ENCODE measurements at places on chromosomes 16 and 17.

DNA sequence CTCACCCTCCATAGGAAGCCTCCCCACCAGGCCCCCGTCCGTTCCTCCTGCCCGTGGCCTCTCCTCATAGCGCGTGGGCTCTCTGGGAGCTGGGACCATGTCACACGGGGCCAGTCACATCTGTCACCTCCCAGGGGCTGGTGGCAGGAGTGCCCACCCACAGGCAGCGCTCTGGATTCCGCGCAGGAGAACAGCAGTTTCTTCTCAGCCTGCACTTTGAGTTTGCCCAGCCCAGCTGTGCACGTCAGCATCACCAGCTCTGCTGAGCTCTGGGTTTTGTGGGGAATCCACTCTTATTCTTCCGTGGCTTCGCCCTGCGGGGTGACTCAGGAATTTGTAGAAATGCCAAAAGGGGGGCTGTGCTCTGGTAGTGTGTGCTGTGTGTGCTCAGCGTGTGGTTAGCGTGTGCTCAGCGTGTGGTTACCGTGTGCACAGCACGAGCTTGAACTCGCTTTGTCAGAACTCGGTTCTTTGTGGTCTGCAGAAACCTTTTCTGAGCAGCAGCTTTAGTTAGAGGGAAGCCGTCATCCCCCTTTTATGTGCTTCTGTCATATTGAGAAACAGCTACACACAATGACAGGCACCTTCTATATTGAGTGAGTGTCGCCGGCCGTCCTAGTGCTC, 3.2 kb downstream of the ACSF3 start:
- DNase-seq = peak; percentile 100

DNA sequence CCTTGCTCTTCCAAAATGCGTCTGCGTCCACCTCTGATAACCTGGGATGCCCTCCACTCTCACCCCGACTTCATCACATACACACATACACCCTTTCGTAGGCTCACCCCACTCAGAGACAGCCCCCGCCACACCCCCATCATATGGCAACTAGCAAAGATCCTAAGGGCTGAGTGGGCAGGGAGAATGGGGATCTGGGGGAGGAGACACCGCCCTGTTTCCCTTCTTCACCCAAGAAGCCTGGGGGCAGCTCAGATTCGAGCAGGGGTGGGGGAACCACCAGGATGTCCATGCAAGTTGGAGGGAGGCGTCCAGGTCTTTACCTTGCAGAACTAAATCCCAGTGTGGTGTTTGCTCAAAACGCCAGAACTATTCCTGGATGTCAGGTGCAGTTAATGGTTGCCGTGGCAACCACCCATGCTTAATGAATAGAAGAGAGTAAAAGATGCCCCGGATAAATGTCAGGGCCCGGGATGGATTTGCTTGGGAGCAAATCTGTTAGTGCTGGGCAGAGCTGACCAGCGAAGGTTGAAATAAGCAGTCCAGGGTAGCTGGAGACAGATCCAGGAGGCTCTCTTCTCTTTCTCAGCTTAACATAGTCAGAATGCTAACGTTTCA, 72.8 kb downstream of the CACNG3 start:
- DNase-seq = no peak

- no peak for DNase-seq
These were observed 4.3 kb upstream of the NUPR1 start for GRCh38 chr16:28543072-28543471.

GRCh38 chr16:28531777-28532744, 6.7 kb downstream of the NUPR1 start:
- no peak for DNase-seq

GRCh38 chr16:86145669-86146068, 246.7 kb downstream of the IRF8 start:
- DNase-seq = no peak

DNA sequence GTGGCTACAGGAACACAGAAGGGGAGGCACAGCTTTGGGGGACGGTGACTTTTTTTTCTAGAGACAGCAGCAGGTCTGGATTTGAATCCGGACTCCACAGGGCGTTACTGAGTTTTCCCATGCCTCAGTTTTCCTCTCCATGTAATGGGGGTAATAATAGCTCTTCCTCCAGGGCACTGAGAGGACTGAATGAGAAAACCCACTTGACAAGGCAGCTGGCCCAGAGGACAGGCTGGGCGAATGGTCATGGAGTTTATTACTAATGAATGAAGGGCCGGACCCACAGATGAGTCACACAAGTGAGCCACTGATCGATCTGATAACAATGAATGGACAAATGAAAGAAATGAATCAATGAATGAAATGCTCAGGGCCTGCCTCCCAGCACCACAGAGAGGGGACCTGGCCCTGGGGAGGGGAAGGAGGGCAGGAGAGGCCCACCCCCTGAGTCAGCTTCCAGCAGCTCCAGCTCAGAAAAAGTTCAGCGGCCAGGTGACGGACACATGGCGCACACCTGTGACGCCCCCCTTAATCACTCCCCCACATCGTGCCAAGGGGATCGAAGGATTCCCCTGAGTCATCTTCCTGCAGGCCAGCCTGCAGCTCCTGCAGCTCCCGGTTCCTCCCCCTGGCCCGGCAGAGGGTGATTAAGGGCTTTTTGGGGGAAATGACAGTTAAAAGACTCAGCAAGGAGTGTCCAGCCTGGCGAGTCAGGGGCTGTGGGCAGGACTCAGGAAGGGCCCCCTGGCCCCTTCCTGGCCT, 54.3 kb downstream of the SOCS1 start:
- DNase-seq = no peak
